ENCODE measurements at places on chromosomes 3 and 15. TPM values are rescaled to one million over a fixed set of nuclear protein-coding genes. Genes with fewer than 3 reads are reported as not detected.

Gene SI
- total RNA-seq, result not detected

Gene CACNA2D2
- 71.5 TPM for total RNA-seq

GRCh38 chr3:57007521-57008460, 52.7 kb upstream of the SPATA12 start:
- DNase-seq, result peak; percentile 59

DNA sequence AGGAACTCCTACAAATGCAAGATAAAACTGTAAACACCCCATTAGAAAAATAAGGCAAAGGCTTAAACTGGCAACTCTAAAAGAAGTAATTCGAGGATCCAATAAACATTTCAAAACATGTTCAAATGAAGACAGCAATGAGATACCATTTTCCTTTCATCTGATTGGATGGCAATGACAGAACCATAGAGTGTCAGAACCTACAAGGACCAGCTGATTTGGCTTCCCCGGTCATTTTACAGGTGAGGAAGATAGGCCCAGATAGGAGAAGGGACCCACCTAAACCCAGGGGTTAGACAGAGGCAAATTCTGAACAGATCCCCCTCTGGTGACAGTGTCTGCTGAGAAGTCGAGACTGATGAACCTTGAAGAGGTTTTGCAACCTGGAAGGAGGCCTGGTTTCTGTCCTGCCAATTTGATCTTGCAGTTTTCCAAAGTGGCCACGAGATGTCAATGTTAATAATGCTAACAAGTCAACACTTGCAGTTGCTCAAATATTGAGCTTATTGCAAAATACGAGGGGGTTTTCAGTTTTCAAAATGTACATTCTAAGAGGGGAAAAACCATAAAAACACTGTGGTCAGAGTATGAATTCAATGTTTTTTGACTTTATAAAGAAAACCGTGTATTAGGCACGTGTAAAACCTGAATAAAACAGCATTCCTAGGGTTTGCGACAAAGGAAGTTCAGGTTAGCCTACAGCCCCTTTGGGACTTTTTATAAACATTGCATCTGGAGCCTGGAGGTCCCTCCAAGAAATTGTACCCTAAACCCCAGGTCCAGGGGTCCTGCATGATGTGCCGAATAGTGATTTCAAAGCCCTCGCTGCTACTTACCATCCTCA, 21.5 kb downstream of the CFAP161 start:
- DNase-seq, result peak; percentile 42

DNA sequence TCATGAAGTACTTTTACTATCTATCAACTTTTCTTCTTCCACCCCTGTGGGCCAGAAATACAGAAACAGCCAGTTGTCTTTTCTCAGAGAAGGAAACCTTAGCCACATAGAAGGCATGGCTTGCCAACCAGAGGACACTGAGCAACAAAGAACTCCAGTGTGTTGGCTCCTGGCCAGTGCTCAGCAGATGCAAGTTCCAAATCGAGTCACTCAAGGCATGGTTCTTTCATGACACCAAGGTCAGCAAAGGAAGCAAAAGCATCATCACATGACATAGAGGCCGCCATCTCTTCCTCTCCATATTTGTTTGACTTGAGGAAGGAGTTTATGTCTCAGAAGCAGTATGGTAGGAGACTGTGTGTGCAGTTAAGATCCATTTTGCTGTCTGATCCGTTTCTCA, 92.2 kb downstream of the MYLK start:
- DNase-seq, result no peak

Gene GOLGA8J
- total RNA-seq, result not detected

- DNase-seq, result no peak
Observed at GRCh38 chr3:175258763-175259162, 399.6 kb downstream of the NAALADL2 start.

Gene GOLGA6A
- total RNA-seq, result 0.30 TPM

Gene NR2E3
- not detected for total RNA-seq

- no peak for DNase-seq
Observed at GRCh38 chr3:77372634-77373346, 332.9 kb downstream of the ROBO2 start.

GRCh38 chr15:51088585-51088984, 6.1 kb downstream of the TNFAIP8L3 start:
- DNase-seq, result no peak

Gene SLC22A14
- 0.30 TPM for total RNA-seq

DNA sequence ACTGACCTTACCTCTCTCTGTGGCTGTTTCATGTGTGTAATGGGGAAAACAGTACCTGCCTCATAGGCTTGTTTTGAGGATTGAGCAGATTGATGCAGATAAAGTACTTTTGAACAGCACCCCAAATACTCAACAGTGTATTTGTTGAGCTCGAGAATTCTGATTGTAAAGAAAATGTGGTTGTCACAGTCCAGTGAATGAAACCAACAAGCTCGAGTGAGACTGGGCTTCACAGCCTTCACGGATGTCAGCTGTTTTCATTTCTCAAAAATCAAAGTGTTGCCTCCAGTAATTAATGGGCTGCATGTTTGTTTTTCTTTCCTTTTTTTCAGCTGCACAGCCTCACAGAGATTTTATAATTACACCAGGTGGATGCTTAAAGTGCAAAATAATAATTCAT, 43.7 kb downstream of the PARP15 start:
- no peak for DNase-seq

Gene RARRES1
- total RNA-seq, result 16.6 TPM

DNA sequence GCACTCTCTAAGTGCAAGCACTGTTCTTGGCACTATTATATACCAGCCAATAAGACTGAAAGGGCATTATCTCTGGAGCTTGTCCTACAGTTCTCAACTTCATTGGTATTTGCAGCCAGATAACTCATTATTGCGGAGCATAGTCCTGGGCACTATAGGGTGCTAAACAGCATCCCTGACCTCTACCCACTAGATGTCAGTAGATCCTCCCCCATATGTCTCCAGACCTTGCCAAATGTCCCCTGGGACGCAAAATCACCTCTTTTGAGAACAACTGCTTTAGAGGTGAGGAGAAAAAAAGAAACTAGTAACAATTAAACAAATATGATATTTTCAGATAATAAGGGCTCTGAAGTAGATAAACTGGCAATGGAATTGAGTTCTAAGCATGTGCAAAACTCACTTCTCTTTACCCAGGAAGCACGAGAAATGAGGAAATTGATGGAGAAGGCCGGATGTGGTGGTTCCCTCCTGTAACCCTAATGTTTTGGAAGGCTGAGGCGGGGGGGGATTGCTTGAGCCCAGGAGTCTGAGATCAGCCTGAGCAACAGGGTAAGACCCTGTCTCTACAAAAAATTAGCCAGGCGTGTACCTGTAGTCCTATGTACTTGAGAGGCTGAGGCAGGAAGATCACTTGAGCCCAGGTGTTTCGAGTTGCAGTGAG, 61.4 kb downstream of the FRMD4B start:
- DNase-seq, result peak; percentile 37

- no peak for DNase-seq
Observed at GRCh38 chr3:42872718-42873117, 3.0 kb downstream of the CYP8B1 start.

Gene REC114
- not detected for total RNA-seq

DNA sequence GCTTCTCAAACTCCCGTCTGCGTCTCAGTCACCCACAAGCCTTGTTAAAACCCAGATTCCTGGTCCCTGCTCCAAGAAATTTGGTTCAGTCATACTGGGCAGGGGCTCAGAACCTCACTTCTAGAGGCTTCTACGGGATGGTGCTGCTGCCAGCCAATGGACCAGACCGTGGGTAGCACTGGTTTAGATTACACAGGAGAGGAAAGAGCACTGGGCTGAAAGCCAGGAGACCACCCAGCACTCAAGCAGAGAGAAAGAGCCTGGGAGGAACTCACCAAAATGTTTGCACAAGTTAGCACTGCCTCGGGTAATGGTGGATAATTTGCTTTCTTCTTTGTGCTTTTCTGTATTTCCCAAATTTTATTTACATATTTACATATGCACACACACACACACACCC, 46.9 kb upstream of the MUC13 start:
- no peak for DNase-seq

DNA sequence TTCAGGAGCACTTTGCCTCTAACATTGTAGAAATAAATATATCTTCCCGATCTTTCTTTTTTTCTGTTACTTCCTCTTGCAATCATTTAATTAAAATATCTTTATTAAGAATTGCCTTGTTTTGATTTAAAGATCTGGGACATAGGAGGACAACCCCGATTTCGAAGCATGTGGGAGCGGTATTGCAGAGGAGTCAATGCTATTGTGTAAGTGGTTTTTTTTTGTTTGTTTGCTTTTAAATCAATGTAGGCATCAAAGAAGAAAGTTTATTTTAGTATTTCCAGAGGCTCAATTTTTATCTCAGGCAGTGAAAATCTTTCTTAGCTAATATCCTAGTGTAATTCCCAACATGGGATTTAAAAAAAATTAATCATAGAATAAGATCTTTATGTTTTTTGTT, 15.5 kb upstream of the EDEM1 start:
- DNase-seq, result no peak

DNA sequence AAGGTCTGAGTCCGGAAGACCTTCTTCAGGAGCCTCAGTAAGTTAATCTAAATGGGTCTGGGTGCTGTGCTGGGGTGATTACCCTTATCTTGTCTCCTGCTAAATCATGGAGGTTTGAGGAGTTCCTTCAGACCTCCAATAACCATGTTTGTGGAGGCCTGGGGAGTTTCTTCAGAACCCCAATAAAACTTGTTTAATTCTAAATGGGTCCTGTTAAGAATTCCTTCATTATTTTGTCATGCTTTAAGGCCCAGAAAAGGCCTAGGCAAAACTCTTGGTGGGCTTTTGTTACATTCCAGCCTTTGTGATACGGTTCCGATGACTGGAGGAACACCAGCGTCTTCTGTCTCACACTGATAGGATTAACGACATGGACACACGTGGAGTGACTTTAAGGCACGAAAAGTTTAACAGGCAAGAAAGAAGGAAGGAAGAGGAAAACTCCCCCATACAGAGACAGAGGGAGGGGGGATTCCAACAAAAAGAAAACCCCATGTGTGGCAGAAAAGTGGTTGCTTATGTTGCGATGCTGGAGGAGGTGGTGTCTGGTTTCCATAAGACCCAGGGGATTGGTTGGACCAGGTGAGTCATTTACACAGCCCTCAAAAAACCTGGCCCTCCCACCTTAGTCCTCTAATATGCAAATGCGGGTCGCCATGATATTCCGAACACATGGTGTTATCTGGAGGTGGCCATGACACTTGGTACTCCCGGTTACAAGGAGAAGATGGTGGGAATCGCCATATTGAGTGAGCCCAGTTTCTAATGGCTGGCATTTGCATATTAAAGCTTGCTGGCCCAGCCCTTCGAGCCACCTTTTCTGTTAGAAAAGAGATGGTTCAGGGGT, 72.6 kb upstream of the MFGE8 start:
- no peak for DNase-seq

- no peak for DNase-seq
Observed at GRCh38 chr3:179299999-179300613, 22.7 kb upstream of the ZNF639 start.

Gene LNP1
- total RNA-seq, result 1.4 TPM

DNA sequence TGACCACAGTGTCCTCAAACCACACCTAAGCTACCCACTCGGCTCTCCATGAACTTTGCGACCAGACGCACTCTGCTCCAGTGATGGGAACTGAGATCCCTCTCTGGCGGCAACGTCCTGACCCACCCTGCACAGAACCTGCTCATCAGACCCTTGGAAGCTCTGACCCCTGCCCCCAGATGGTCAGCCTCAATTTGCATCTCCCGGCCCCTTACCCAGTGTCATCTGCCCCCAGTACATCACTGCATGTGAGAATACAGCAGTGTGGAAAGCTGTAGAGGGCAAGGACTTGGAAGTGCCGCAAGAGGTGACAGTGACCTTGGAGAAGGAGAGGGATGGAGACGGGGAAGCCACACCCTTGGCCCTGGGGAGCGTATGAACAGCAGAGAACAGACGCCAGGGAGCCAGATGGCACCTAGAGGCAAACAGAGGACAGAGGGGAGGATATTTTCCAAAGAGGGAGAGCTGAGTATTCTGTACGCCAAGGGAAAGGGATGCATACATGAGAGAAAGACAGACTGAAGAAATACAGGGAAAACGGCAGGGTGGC, 192.0 kb downstream of the XXYLT1 start:
- DNase-seq, result no peak

GRCh38 chr15:82647835-82648256, 683 bp upstream of the CPEB1 start:
- peak; percentile 91 for DNase-seq

DNA sequence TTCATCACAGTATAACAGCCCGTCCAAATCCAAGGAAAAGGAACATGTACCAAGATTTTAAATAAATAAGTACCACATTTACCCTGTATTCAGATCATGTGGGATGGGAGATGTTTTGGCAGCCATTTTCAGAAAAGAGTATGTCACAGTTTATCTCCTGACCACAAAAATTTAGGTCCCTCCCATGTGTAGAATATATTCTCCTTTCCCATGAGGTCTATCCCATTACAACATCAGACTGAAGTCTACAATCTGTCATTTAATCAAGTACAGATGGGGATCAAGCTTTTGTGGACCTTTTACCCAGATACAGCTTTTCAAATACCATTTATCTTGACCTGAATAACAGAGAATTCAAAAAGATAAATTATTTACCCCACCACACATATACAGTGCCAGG, 444.5 kb downstream of the PLOD2 start:
- no peak for DNase-seq

Data from upper lobe of left lung (tissue), 6 donors.